Astrocyte (in vitro differentiated cells and primary cell): ENCODE measurements at places on chromosomes 4 and X. TPM values are rescaled to one million over a fixed set of nuclear protein-coding genes. Genes with fewer than 3 reads are reported as not detected.

MAGED4B gene
- total RNA-seq = 144 and 150 TPM in 2 replicates

MAGEB1 gene
- total RNA-seq = not detected in 2 replicates

- no peak overlapping the region for H3K27ac ChIP-seq
- H3K27me3 ChIP-seq = no peaks in the 10 kb centered on the region
- no peak overlapping the region for H3K4me3 ChIP-seq
- no peaks in the 10 kb centered on the region for H3K36me3 ChIP-seq
Observed at GRCh38 chrX:106144755-106145639, 23.1 kb upstream of the PWWP3B start.

DNA sequence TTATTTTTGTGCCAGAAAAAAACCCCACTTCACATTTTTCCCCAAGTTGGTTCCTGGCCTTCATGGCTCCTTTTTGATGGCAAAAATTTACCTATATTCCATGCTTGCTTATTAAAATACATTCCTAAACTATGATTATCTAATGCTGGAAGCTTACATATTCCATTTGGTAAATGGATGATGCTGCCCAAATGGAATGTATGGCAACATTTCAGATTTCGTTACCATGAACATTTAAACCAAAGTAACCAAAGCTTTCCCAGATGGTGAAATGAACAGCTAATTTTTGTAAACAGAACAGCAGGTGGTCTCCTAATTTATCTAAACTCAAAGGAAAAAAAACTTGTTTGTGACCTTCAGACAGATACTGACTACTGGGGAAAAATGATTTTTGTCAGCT, 110.8 kb upstream of the TEX13A start:
- H3K27me3 ChIP-seq = no peaks in the 10 kb centered on the region
- DNase-seq = peak; percentile 46
- no peaks in the 10 kb centered on the region for H3K36me3 ChIP-seq
- no peaks in the 10 kb centered on the region for H3K4me1 ChIP-seq

- no peaks in the 10 kb centered on the region for H3K36me3 ChIP-seq
- no peak overlapping the region for H3K27ac ChIP-seq
- no peak overlapping the region for H3K4me3 ChIP-seq
Observed at GRCh38 chrX:120380699-120381098, 18.8 kb downstream of the ATP1B4 start.

DNA sequence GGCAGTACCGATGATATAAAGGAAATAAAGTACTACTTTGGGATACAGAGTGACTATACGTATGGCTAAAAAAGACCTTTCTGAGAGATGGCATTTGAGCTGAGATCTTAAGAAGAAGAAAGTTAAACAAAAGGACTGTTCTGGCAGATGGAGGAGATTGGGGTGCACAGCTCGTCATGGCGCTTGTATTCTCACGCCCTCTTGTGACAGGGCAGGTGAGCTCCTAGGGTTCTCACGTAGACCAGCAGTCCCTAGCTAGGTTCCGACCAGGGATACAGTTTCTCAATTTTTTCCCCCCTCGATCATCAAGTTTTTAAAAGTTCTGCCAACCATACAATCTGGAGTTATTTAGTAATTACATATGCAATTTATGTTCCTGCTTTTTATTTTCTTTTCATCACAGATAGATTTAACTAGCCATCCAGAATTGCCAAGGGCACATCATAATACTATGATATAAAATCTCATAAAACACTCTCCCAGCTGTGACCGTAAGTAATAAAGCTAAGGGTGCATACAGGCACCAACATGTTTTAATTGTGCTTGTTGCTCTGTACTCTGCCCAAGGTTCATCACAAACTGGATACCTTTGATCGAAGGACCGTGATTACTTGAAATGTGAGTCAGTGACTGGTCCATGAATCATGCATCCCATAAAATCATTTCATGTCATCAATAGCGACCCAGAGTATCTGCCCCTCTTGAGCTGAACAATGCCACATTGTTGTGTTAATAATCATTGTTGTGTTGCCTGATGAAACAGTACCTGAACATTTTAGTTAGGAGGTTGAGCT, 69.4 kb upstream of the ZNF518B start:
- H3K27me3 ChIP-seq = no peaks in the 10 kb centered on the region
- no peaks in the 10 kb centered on the region for H3K36me3 ChIP-seq
- no peak for DNase-seq

FRMPD4 gene
- total RNA-seq = 0.19 and 0.54 TPM in 2 replicates
